ENCODE measurements at places on chromosomes 1 and 21.

GRCh38 chr1:54135436-54136120, 17.2 kb downstream of the CDCP2 start:
- peak; percentile 42 for DNase-seq

DNA sequence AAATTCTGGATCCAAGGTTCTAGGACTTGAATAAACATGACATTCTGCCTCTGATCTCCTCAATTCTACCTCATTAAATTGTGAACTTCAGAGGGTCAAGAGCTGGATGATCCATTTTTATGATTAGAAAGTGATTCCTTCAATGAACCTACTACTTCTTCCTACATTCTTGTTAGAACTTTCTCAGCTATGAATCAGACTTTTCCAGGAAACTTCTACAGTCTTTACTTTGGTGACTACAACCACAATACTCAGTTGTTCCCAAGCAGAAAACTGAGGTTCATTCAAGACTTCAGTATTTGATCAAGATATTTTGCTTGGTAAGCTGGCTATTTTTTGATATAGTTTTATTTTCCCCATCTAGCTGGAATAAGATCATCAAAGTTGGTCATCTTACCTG, 51.4 kb downstream of the CDC7 start:
- DNase-seq = no peak

DNA sequence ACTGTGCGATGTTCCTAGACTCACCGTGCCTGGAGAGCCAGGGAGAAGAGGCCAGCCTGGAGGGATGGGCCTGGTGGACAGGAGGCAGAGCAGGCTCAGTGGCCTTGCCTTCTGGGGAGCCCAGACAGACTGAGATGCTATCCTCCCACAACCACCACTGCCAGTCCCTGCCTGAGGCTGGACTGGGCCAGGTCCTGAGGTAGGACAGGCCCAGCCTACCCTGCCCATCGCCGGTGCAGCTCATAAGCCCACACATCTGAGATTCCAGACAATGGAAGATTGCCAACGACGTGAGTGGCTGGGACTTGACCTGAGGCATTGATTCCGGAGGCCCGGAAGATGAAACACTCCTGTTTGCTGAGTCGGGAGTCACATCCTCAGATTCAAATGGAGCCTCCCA, 5.8 kb downstream of the CLEC20A start:
- no peak for DNase-seq

DNA sequence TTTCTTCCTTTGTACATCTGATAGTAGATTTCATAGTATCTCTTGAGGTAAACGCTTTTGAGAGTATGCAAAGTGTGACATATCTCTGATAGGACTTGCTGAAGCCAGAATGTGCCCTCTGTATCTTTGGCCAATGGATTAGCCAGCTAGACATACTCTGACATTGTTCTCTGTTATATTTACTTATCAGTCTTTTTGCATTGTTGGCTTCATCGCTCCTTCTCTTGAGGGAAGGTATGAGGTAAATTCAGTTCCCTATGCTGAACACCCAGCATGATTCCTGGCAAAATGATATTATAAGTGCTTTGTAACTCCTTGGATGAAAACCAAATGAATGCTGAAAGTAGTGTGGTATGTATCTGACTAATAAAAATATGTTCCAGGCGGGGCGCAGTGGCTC, 163.2 kb upstream of the CACYBP start:
- DNase-seq = no peak

DNA sequence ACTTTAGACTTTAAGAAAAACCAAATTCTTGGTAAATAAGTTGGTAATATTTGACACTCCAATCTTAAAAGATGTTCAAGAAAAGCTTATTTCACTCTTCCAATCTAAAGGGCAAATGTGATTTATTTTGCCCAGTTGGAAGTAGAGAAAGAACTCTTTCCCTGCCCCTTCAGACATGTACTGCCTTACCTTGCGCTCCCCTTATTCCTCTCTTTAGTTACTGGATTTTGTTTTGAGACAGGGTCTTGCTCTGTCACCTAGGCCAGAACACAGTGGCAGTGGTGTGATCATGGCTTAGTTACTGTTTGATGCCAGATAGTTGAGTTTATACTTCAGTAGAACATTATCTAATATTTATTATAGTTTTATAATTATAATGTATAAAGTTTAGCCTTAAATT, 27.5 kb downstream of the FUBP1 start:
- no peak for DNase-seq

DNA sequence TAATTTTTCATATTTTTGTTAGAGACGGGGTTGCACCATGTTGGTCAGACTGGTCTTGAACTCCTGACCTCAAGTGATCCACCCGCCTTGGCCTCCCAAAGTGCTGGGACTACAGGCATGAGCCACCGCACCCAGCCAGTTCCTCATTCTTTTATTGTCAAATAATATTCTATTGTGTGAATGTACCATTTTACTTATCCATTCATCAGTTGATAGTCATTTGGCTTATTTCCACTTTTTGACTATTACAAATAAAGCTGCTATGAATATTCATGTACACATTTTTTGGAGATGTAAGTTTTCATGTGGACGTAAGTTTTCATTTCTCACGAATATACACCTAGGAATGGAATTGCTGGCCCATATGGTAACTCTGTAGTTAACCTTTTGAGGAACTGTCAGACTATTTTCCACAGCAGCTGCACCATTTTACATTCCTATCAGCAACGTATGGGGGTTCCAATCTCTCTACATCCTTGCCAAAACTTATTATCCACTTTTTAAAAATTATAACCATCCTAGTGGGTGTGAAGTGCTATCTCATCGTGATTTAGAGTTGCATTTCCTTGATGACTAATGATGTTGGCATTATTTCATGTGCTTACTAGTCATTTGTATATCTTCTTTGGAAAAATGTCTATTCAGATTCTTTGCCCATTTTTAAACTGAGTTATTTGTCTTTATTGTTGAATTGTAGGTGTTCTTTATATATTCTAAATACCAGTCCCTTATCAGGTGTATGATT, 12.7 kb downstream of the PACC1 start:
- DNase-seq = no peak

DNA sequence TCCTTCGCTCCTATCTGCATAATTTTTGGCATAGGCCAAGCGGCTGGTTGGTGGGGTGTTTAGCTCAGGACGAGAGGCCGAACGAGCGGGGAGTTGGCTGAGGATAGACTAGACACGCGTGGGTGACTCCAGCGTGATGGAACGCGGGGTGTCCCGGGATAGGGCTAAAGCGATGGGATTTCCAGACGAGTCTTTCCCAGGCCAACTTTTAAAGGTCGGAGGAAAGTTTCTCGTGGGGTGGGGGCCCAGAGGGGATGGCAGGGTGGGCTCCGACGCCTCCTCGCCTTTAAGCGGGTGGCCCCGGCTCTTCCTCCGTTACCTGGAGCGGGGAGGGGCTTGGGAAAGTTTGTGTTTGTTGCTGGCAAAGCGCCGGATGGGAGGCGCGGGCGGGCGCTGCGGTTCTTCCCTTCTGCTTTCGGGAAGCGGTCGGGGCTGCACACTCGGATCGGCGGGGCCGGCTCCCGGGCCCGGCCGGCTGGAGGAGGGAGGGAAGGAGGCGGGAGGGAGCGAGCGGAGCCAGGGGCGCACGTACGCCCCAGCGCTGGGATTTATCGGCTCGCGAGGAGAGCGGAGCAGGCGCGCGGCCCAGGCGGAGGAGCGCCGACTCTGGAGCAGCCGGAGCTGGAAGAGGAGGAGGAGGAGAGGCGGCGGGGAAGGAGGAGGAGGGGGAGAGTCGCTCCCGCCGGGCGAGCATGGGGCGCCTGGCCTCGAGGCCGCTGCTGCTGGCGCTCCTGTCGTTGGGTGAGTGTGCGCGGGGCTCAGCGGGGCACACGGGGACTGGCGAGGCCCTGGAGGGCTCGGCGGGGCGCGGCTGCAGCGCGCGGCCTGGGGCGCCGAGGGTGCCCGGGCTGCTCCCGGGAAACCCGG, at the start of gene PTGFRN:
Gene PTGFRN (plus strand): TSS at position 405 of the 867 bp plus-strand sequence. CDS start 288 bp downstream, at position 693.
- DNase-seq = peak; percentile 88

DNA sequence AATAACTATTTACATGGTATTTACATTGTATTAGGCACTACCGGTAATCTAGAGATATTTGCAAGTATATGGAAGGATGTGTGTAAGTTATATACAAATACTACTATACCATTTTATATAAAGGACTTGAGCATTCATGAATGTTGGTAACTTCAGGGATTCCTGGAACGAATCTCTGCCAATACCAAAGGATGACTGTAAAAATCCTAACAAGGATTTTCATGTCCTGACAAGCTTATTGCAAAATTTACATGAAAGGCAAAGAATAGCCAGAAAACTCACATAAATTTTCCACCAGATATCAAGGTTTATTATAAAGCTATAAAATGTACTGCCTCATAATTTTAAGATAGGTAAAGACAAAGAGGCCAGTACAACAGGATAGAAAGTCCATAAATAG, 325.2 kb upstream of the NRIP1 start:
- DNase-seq = no peak

DNA sequence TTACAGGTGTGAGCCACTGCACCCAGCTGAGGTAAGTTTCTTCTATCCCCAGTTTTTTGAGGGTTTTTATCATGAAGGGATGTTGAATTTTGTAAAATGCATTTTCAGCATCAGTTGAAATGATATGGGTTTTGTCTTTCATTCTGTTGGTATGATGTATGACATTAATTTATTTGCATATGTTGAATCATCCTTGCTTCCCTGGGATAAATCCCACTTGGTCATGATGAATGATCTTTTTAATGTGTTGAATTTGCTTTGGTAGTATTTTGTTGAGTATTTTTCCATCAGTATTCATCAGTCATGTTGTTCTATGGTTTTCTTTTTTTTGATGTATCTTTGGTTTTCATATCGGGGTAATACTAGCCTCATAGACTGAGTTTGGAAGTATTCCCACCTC, 141.0 kb downstream of the RPS6KC1 start:
- no peak for DNase-seq

- DNase-seq = no peak
These were observed 1.9 kb downstream of the DPYD start for GRCh38 chr1:97918961-97919360.

- DNase-seq = no peak
These were observed 842 bp downstream of the ATXN7L2 start for GRCh38 chr1:109484519-109484975.

- no peak for DNase-seq
These were observed 812.7 kb downstream of the PLA2G4A start for GRCh38 chr1:187641463-187641862.

DNA sequence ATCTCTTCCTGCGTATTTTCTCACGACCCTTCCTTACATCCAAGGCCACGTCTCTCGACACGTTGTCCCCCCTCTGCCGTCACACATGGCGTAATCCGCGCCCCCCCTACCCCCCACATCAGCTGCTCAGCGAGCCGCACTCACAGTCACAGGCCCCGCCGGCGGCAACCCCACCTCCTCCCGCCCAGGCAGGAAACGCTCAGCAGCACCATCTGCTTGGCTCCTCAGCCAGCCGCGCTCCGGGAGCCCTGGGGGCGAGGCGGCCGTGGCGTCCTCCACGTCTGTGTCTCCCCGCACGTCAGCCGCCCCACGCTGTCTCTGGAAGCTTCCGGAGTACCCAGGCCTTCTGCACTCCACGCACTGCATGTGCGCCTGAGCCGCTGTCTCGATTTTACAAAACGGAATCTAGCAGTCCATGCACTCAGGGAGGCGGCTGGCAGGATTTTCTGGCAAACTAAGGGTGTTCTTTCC, 64.6 kb downstream of the SIK1 start:
- DNase-seq = no peak

- DNase-seq = no peak
These were observed 339.2 kb upstream of the AJAP1 start for GRCh38 chr1:4315202-4315601.

DNA sequence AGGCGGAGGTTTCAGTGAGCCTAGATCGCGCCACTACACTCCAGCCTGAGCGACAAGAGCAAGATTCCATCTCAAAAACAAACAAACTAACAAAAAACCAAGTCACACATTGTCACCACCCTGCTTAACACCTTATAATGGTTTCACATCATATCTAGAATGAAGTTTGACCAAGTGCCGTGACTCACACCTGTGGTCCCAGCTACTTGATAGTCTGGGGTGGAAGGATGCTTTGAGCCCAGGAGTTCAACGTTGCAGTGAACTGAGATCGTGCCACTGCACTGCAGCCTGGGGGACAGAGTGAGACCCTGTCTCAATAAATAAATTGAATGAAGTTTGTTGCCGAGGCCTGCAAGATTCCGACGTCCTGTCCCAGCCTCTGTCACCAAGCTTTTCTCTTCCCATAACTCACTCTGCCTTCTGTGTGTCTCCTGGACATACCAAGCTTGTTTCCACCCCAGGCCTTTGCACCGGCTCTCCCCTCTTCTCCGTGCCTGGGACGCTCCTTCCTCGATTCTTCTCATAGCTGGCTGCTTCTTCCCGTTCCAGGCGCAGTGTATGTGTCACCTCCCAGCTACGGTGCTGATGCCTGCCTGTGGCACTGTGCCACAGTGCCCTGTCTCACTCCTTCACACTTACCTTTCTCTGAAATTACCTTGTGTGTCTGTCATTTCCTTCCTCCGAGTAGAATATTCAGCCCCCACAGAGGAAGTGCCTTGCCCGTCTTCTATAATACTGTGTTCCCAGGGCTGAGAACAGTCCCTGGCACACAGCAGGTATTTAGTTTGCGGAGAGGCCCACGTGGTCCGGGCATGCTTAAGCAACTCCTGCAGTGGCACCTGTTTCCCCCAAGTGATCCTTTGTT, 3.8 kb upstream of the SELENON start:
- DNase-seq = no peak

DNA sequence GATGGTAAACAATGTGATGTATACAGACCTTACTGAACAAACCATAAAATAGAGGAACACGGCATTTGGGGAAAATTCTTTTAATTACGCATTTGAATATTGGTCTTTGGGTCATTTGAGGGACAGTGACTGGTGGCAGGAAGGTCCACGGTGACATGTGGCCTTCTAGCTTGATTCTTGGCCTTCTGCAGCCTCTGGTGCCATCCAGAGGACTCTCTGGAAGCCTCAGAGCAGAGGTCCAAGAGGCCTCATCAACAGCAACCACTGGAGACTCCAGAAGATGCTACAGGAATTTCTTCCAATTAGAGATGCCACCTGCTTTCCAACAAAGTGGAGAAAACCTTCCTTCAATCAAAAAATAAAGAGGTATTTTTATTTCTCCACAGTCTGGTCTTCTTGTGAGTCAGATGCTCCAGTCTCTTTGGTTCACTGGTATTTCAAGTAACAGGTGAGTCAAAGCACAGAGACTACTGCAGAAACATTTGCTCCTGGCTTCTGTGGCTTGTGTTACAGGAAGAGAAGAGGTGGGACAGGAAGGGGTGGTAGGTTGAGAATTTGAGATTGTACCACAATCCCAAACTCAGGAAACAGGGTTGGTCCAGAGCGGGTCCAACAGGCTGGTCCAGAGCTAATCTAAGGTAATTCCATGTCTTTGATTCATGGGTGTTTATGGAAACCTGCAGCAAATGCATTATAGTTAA, 2.7 kb upstream of the F5 start:
- DNase-seq = no peak
